ENCODE measurements at places on chromosomes 7 and 10. TPM values are rescaled to one million over a fixed set of nuclear protein-coding genes. Genes with fewer than 3 reads are reported as not detected.
A peak's percentile ranks its signal among the peaks of the same experiment; 100 is the strongest.

TEX47 gene
- total RNA-seq, result not detected

DNA sequence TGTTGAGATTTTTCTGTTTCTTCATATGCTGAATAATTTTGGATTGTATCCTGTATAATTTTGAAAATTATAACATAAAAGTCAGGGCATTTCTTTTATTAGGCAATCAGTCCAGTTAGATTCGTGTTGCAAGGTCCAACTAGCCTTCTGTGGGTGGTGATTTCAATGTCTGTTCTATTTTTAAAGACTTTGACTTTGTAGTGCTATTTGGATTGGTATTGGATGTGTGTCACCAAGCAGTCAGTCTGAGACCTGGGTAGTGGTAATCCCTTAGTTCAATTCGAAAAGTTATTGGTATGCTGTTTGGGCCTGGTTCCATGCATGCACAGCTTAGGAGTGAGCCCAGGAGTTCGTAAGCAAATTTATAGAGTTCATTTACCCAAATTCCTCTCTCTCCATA is 82.2 kb downstream of the EPDR1 start:
- no peak for DNase-seq

- peak; percentile 62 for DNase-seq
Observed at GRCh38 chr10:128540128-128540762, 414.0 kb upstream of the MKI67 start.

GRCh38 chr10:110069502-110069982 is 61.8 kb downstream of the ADD3 start:
- no peak for DNase-seq

ANLN gene
- total RNA-seq, result 90.1 TPM

LRGUK gene
- total RNA-seq, result 3.6 TPM

PTPRE gene
- 0.69 TPM for total RNA-seq

GRCh38 chr10:133527771-133528271 is 658 bp downstream of the CYP2E1 start:
- no peak for DNase-seq

- no peak for DNase-seq
Observed at GRCh38 chr10:22285130-22285529, 31.1 kb upstream of the COMMD3 start.

BET1 gene
- 29.7 TPM for total RNA-seq

PLEKHS1 gene
- total RNA-seq, result not detected

DNA sequence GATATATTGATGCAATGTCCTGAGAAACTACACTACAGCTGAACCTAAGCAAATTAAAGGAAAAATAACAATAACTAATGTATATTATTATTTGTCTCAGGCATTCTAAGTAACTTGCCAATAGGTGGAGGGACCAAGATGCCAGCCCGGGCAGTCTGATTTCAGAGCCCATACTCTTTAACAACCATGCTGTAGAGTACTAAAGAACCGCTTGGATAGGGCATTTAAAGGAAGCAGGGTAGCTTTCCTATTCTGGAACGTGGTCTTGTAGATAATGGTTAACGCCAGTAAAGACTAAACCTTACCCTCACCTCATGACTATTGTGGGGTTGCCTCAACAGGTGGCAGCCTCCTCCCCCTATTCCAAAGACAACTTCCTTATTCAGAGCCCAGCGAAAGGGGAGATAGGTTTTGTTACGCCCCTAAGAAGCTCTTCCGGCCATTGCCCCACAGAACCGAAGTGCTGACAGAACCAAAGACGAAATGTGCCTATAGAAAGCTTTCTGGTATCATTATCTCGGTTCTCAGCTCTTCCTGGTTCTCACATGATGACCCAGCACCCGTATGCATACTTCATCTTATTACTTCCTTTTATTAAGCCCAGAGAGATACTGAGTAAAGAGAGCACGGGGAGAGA is 707 bp upstream of the C1GALT1 start:
- no peak for DNase-seq

GRCh38 chr7:36657036-36657660 is 67.1 kb downstream of the AOAH start:
- no peak for DNase-seq

SFTPD gene
- 0.54 TPM for total RNA-seq

GRCh38 chr7:8585591-8585990 is 152.2 kb downstream of the NXPH1 start:
- no peak for DNase-seq

EPHA1 gene
- total RNA-seq, result 133 TPM

REEP3 gene
- total RNA-seq, result 32.6 TPM

- DNase-seq, result no peak
Observed at GRCh38 chr10:99438890-99439289, 8.5 kb upstream of the GOT1 start.

DNA sequence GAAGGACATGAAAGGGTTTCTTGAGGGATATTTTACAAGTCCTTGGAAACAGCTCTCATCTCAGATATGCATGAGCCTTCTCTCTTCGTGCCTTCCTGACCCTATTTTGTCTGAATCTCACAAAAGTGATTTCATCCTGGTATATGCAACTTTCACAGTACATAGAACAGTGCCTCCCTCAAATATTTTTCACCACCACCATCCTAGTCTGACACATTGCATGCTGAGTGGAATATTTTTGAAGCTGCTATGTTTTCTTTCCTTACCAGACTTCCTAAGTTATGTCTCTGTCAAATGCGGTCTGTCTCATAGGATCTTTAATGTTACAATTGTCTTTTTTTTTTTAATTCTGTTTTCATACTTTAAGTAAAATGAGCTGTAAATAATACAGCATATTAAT is 673.3 kb upstream of the LRRN3 start:
- no peak for DNase-seq

GRCh38 chr10:47190802-47191450 is 109.1 kb upstream of the GDF10 start:
- DNase-seq, result no peak

DNA sequence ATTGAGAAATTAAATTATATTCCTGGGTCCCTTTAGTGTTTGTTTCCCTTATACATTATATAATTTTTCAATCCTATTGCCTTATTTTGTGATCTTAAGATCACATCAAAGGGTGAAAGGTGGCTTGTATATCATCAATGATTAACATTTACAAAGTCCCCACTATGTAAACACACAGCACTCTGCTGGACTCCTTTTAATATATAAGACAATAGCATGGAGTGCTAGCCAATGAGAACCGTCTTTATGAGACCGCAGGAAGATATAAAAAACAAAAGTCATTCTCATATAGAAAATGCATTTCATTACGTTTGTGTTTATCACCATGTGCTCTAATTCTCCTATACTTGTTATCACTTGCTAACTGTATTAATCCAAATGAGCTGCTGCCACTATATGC is 108.5 kb downstream of the HOXA1 start:
- DNase-seq, result no peak

DNA sequence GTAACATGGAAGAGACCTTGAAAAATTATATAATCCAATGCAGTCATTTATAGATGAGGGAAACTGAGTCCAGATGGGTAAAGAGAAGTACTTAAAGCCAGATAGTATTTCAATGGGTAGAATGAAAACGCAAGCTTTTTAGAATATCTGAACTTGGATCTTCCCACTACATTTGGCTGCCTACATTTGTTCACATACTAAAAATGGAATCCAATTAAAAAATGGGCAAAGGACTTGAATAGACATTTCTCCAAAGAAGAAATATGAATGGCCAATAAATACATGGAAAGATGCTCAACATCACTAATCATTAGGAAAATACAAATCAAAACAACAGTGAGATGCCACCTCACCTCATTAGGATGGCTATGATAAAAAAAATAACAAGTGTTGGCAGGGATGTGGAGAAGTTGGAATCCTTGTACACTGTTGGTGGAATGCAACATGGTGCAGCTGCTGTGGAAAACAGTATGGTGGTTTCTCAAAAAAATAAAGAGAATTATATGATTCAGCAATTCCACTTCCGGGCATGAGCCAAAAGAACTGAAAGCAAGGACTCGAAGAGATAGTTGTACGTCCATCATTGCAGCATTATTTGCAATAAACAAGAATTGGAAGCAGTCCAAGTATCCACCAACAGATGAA is 188.0 kb downstream of the FRMD4A start:
- no peak for DNase-seq

GRCh38 chr10:60817398-60817805 is 39.1 kb downstream of the CDK1 start:
- DNase-seq, result no peak

DNA sequence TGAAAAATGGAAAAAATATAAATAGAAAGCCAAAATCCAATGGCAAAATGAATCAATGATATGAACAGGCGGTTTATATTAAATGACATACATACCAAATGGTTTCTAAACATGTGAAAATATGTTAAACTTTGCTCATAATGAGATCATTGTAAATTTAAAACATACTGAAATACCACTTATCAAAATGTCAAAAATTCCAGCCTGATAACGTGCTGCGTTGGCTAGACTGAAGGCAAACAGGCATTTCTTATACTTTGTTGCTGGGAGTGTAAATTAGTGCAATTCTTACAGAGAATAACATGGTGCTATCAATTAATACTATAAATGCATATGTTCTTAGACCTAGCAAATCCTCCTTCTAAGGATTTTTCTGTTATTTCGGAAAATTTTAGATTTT is 225.8 kb upstream of the FAM3C start:
- no peak for DNase-seq

DNA sequence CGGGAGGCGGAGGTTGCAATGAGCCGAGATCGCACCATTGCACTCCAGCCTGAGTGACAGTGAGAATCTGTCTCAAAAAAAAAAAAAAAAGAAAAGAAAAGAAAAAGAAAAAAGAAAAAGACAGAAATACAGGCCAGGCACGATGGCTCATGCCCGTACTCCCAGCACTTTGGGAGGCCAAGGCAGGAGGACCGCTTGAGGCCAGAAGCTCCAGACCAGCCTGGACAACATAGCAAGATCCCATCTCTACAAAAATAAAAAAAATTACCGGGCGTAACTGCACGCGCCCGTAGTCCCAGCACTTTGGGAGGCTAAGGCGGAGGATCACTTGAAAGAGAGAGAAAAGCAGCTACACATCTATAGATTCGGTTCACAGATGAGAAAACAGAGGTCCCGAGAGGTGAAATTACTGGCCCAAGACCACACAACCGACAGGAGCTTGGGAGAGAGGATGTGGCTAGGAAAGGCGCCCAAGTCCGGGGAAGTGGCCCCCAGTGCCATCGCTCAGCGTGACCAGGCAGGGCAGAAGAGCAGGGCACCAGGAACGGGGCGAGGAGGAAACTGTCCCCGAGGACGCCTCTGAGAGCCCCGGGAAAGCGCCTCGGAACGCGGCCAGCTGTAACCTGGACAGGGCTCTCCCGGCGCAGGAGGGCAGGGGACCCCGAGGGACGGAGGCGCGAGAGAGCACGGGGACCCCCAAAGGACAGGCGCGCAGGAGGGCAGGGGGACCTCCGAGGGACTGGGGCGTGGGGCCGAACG is 612 bp downstream of the SNX8 start:
- DNase-seq, result no peak

GRCh38 chr10:33335551-33335800 is 1.0 kb upstream of the NRP1 start:
- DNase-seq, result no peak

- DNase-seq, result no peak
Observed at GRCh38 chr10:670038-670437, 19.4 kb downstream of the DIP2C start.

DNA sequence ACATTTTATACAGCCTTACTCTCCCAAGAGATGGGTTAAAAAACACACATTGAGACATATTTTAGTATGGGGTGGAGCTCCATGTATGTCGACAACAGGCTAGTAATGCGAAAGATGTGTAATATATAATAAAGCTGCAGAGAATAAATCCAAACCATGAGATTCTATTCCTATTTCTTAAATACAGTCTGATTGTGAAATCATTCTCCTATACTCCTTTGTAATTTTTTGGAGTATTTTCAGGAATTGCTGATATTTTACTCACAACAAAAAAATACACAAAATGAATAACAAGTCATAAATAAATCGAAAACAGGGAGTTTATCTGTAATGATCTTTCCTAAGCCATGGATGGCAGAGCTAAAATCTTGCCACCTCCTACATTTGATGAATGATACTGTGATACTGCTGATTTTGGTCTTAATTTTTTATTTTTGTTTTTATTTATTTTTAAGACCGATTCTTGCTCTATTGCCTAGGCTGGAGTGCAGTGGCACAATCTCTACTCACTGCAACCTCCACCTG is 173.5 kb upstream of the KLF6 start:
- no peak for DNase-seq

DNA sequence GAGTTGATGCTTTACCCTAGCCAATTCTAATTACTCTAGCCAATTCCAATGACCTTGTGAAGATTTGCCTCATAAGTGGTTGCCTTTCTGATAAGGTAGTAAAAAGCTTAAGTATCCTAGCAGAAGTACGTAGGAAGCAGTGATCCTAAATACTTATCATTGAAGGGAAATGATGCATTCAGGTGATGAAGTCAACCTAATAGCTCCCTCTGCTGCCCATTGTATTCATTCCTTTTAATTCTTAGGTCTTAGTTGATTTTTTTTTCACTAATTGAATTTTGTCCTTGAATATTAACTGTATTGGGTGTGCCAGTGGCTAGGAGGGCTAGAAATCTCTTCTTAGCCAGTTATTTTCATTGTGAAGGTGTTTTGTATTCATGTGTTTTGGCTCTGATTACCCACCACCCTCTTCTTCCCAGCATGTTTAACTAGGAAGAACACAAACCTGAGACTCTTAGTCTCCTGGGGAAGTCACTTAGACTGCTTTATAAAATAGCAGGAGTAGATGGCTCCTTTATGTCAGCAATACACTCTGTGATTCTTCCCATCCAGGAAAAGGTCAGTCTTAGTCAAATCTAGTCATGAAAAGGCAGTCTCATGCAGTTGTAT is 46.3 kb downstream of the PLEKHA8 start:
- no peak for DNase-seq

GRCh38 chr10:29877793-29878491 is 181.4 kb downstream of the JCAD start:
- no peak for DNase-seq

GARIN1A gene
- total RNA-seq, result 0.29 TPM

DNA sequence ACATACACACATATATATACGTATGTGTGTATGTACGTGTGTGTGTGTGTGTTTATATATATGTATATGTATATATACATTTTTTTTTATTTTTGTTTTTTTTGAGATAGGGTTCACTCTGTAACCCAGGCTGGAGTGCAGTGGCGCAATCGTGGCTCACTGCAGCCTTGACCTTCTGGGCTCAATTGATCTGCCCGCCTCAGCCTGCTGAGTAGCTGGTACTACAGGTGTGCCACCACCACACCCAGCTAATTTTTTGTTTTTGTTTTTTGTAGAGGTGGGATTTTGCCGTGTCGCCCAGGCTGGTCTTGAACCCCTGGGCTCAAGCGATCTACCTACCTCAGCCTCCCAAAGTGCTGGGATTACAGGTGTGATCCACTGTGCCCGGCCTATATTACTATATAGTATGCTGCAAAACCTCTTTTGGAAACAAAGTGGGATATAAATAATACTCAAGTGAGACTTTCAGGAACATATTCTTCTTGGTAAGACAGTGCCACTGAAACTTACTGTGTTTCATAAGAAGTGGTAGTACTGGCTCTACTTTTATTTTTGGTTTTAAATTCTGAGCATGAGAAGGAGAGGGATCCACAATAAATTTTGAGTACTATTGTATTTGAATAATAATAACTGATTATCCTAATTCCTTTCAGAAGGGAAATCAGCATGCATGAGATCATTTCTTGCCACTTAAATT is 51.0 kb downstream of the MLLT10 start:
- DNase-seq, result no peak
